Activated CD4-positive, alpha-beta memory T cell treated with anti-CD3 and anti-CD28 coated beads for 36 hours (primary cell): ENCODE measurements at places on chromosomes 4 and X. TPM values are rescaled to one million over a fixed set of nuclear protein-coding genes. Genes with fewer than 3 reads are reported as not detected.

DNA sequence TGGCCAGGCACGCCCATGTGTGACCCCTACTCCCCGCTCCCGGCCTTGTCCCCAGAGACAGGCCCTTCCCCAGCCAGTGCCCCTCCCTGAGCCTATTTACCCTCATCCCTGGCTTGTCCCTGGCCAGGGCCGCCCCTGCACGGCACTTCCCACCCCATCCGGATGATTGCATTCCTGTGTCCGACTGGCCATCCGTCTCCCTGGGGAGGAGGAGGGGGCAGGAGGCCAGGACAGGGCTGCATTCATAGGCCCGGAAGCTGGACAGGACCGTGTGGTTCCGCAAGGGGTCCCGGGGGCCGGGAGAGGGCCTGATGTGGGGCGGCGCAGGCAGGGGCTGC is 22.8 kb downstream of the CTBP1 start:
- no peak for DNase-seq
- no peaks in the 10 kb centered on the region for H3K27me3 ChIP-seq
- H3K36me3 ChIP-seq, result peaks cover 37% of the 10 kb centered on the region
- no peaks in the 10 kb centered on the region for H3K4me1 ChIP-seq
- H3K4me3 ChIP-seq, result no peak overlapping the region

DNA sequence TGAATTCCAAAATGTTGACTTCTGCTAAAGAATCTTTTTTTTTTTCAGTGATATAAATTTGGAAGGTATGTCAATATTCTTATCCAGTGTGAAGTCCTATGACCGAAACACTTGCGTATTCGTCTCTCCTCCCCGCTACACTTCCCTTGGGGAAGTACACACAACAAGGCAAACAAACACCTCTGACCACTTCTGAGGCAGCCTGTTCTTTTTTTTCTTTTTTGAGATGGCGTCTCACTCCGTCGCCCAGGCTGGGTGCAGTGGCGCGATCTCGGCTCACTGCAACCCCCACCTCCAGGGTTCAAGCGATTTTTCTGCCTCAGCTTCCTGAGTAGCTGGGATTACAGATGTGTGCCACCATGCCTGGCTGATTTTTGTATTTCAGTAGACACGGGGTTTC is 78.1 kb upstream of the DHRSX start:
- H3K4me1 ChIP-seq, result peaks cover 6% of the 10 kb centered on the region
- DNase-seq, result no peak
- no peak overlapping the region for H3K4me3 ChIP-seq
- no peak overlapping the region for H3K27ac ChIP-seq
- no peaks in the 10 kb centered on the region for H3K36me3 ChIP-seq
- H3K27me3 ChIP-seq, result peaks cover 33% of the 10 kb centered on the region

DNA sequence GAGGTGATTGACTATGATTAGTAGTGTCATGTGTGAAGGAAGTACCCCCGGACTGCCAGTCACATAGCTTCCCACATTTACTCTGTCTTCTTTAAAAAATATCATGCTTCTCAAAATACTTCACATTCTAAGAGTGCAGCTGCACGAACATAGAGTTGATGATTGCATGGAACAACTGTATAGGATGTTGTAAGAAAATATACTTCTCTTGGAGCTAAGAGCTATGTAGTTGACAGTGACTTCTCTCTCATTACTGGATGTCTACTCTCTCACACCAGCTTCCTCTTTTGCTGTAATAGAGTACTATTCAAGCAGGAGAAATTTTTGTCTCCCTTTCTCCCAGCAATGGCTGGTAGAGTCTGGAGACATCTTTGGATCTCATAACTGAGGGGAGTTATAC is 99.4 kb upstream of the PUDP start:
- H3K27me3 ChIP-seq, result no peaks in the 10 kb centered on the region
- DNase-seq, result no peak
- no peak overlapping the region for H3K27ac ChIP-seq
- H3K36me3 ChIP-seq, result no peaks in the 10 kb centered on the region
- no peak overlapping the region for H3K4me3 ChIP-seq
- no peaks in the 10 kb centered on the region for H3K4me1 ChIP-seq

Gene CTSO
- 2.6 TPM for total RNA-seq

Gene SSX3
- not detected for total RNA-seq
